ENCODE measurements at places on chromosomes 7 and 10.

GRCh38 chr7:40156988-40157387 lies 22.2 kb downstream of the SUGCT start:
- DNase-seq, result no peak

DNA sequence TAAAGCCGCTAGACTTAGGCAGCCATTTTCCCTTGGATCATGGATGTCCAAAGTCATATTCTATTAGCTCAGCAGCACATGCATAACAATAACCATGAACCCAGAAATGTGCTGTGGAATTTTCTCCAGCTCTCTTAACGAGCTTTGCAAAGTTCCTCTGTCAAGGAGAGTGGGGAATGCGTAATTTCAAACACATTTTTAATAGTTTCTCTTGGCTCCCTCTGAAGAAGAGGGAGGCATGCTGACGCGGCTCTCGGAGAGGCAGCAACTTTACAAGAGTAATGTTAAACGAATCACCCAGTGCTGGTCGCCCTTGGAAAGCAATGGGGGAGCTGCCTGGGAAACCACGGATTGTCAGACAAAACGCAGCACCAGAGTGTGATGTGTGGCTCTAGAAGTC lies 114.8 kb downstream of the RAB18 start:
- no peak for DNase-seq

DNA sequence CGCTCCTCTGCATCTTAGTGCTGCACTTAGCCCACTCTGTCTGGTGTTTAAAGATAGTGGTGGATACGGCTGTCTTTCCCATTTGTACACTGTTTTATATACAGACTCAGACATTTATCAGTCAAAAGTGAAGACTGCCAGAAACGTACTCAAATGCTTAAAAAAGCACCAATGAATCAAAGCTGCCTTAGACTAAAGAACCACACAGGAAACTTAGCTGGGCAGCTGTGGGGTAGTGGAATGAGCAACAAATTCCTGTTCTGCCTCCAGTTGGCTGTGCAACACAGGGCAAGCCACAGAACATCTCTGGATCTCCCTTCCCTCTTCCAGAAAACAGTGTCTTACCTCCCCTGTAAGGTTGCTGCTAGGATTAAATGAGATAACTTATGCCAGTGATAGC lies 76.0 kb downstream of the ATXN7L1 start:
- peak; percentile 50 for DNase-seq

DNA sequence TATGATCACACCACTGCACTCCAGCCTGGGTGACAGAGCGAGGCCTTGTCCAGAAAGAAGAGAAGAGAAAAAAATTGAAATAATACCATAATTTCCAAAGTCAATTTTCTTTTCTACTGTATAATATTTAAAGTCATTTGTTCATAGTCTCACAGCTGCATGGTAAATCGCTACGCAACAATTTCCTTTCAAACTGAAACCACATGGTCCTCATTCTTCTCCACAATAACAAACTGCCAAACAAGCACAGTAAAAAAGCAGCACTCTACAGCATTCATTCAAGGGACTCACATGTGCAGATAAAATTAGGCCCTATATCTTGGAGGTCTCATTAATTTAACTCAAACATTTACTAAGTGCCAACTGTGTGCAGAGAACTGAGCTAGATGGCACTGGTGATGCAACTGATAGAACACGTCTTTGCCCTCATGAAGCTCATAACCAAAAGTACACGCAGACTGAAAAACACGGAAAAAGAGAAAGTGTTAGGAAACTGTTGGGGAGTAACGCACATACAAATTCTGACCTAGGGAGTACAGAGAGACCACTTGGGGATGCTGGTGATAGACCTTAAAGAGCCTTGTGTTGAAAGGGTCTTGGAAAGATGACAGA lies 68.4 kb upstream of the SRRM3 start:
- DNase-seq, result no peak

- DNase-seq, result peak; percentile 18
These were observed 16.0 kb downstream of the MYOZ1 start for GRCh38 chr10:73625004-73625883.

GRCh38 chr10:31101123-31101522 lies 69.5 kb upstream of the ZNF438 start:
- DNase-seq, result peak; percentile 81
